ENCODE measurements at places on chromosomes 1 and 21.

GRCh38 chr21:18244671-18245463, at the start of gene CHODL:
Gene CHODL (plus strand): TSS chr21:18244833. CDS start chr21:18245224, 391 bp downstream.
- peak; percentile 59 for DNase-seq

- DNase-seq = no peak
Measured at GRCh38 chr21:26918323-26919079, 48.4 kb downstream of the ADAMTS5 start.

DNA sequence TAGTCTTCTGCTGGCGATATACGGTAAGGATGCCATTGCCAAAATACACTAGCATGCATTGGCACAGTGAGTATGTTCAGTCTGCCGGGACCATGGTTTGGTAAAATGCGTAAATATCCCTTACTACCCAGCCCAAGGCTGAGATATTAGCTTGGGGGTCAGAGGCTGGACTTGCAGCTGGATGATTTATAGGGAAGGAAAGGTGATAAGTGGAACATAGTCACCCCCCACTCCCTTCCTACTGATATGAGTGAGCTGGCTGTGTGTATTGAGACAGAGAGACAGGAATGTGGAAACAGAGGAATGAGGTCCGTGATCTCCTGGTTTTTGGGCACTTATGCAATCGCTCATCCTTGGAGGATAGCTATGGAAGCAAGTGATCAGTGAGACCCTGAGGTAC, 642.8 kb downstream of the KCNT2 start:
- no peak for DNase-seq

DNA sequence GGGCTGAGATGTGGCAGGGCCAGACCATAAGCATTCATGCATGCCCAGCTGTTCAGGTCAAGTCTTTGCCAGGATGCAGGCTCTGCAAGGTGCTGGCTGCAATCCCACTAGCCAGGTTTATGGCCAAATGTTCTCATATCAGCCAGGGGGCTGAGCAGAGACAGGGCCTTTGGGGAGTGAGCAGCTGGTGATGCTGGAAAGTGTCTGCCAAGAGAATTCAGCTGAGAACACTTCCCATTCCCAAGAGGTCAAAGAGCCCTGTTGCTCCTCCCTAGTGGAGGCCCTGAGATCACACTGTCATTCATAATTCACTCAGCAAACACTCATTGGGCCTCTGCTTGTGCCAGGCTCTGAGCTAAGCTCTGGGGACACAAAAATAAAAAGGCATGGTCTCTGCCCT, 150.3 kb downstream of the DMRTA2 start:
- DNase-seq = no peak

DNA sequence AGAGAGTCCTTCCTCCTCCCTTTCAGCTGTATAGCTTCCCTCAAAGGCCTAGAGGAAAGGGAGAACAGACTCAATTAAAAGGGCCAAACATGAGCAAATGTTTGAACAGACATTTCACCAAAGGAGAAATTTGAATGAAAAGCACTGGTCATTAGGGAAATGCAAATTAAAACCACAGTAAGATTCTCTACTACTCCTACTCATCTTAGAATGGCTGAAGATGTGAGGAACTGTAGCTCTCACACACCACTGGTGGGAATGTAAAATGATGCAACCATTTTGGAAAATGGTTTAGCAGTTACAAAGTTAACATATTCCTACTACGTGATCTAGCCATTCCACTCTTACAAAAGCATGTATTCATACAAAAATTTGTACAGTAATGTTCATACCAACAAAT, 253.0 kb upstream of the HOOK1 start:
- no peak for DNase-seq

GRCh38 chr1:169466259-169467230, 19.2 kb downstream of the SLC19A2 start:
- DNase-seq = no peak

- no peak for DNase-seq
Measured at GRCh38 chr1:239884796-239885195, 206.9 kb upstream of the FMN2 start.

GRCh38 chr1:104856091-104856490, 1106.4 kb downstream of the AMY1C start:
- no peak for DNase-seq

DNA sequence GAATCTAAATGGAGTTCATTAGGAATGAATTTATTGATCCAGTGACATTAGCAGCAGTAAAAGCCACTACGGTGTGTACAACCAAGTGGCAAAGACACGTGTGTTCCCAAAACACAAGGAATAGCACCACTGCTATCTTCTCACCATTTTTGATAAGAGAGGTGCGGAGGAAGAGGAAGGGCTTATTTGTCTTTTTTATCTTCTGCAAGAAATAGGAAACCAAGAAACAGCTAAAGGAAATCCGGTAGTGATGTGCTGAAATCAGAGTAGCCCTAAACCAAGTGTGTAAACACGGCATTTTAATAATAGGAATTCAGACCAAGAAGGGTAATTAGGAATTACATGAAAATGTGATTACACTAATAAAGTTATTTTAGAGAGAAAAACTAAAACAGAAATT, 9.1 kb upstream of the SCYL3 start:
- no peak for DNase-seq

GRCh38 chr1:36475341-36475740, 7.4 kb downstream of the CSF3R start:
- no peak for DNase-seq

- no peak for DNase-seq
Measured at GRCh38 chr21:16388291-16388690, 658.5 kb downstream of the USP25 start.

GRCh38 chr1:192974701-192975100, 84.5 kb downstream of the UCHL5 start:
- DNase-seq = no peak

DNA sequence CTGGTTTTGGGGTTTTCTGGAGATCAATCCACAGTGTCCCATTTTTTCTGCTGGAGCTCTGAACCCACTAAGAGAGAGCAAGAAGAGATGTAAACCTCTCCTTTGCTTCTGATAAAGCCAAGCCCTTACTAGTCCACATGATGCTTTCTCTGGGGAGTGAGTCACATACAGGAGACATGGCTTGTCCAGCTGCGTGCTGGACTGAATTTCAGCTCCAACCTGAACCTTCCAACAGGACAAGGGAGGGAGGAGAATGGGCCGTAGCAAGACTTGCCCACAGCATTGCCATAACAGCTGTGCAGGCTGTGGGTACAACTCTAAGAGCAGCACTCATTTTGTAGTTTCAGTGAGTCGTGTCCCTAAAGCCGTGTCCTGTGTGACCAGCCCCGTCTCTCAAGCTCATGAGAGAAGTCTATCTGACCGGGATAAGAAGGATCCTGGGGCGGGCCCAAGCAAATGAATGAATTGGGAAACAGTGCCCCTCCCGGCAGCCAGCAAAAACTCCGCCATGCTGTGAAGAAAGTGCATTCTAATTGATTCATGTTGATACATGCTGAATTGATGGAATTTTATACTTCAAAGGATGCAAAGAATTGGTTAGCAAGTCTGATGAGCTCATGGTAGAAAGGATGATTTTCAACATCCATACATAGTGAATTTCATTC, 195.2 kb downstream of the GABPA start:
- DNase-seq = no peak

- no peak for DNase-seq
Measured at GRCh38 chr1:56295949-56296929, 283.1 kb downstream of the PLPP3 start.

DNA sequence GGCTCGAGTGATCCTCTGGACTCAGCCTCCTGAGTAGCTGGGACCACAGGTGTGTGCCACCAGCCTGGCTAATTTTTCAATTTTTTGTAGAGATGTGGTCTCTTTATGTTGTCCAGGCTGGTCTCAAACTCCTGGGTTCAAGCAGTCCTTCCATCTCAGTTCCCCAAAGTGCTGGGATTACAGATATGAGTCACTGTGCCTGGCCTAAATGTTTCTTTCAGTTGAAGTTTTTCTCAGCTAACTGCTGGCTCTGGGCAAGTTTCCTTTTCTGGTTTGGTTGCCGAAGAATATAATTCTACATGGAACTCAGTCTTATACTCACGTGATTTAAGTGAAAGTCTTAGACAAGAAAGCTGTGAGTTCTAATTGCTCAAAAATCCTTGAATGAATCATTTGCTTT, 57.0 kb downstream of the SASS6 start:
- no peak for DNase-seq

GRCh38 chr1:55969322-55969721, 610.0 kb downstream of the PLPP3 start:
- no peak for DNase-seq

DNA sequence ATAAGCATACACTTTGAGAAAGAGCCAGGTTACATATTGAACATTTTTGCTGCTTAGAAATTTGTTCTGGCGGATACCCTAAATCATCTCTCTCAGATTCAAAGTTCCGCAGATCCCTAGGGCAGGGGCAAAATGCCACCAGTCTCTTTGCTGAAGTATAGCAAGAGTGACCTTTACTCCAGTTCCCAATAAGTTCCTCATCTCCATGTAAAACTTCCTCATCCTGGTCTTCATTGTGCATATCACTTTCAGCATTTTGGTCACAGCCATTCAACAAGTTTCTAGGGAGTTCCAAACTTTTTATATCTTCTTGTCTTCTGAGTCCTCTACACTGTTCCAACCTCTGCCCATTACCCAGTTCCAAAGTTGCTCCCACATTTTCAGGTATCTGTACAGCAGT, 23.3 kb upstream of the LYPD8 start:
- DNase-seq = no peak

GRCh38 chr1:119010201-119010600, 22.1 kb upstream of the TBX15 start:
- no peak for DNase-seq

GRCh38 chr1:33142483-33143064, 39.3 kb downstream of the TRIM62 start:
- DNase-seq = no peak

- no peak for DNase-seq
Measured at GRCh38 chr21:41411449-41412089, 14.5 kb upstream of the MX1 start.

GRCh38 chr21:40733024-40733397, 113.9 kb downstream of the DSCAM start:
- no peak for DNase-seq

GRCh38 chr1:160167056-160167455, 15.7 kb downstream of the ATP1A4 start:
- no peak for DNase-seq

GRCh38 chr1:220298470-220299205, 26.4 kb upstream of the RAB3GAP2 start:
- DNase-seq = no peak

GRCh38 chr21:30257773-30258172, 25.0 kb downstream of the KRTAP24-1 start:
- DNase-seq = peak; percentile 48

GRCh38 chr1:183125279-183125999, 60.6 kb upstream of the LAMC2 start:
- no peak for DNase-seq

DNA sequence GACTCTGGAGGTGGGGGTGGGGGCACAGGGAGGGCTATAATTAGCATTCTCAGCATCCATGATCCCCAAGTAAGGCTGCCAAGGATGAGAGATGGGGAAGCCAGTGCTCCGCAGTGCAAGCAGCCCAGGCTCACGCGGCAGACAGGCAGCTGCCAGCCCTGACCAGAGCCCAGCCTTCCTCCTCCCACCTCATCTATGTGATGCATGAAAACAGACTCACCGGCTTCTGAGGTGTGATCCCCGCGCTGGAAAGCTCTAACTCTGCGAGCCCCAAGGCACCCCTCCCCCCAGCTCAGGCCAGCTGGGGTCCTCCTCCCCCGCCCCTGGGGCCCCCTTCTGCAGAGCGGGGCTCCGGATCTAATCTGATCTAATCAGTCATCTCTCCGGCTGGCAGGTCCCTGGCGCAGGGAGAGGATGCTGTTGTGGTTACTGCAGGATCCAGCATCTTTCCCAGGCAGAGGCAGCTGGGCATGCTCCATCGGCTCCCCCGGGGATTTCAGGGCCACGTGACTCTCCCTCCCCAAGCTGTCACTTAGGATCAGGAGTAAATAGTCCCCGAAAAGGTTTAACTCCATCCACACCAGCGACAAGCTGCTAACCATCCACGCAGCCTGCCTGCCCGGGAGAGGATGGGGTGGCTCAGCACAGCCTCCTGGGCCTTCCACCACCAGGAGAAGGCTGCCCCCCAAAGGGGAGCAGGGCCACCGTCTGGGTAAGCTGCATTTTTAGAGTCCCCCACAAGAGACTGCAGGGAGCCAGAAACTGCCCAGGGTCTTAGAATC, at the start of gene PLEKHA6:
TSS of gene PLEKHA6 (minus strand) at position 456 of the 782 bp plus-strand sequence. CDS start 86,202 bp downstream, outside the sequence.
- no peak for DNase-seq

DNA sequence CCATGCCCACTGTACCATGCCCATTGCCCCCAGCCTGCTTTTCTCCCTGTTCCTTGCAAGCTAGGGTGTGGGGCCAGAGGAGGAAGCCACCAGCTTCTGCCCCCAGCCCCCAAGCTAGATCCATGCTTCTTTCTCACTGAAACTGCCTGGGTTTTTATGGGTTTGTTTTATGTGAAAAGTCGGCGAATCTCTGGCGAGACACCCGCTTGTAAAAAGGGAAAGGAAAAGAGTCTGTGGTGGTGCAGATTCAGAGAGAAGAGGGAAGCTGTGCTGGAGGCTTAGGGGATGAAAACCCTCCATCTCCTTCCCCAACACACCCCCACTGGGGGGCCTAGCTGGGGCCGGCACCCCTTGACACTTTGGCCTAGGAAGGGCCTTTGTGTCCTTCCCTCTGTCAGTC, 26.2 kb downstream of the GRHL3 start:
- DNase-seq = no peak

- no peak for DNase-seq
Measured at GRCh38 chr1:188228623-188229022, 1399.9 kb downstream of the PLA2G4A start.

GRCh38 chr1:2150801-2151200, 43.8 kb downstream of the FAAP20 start:
- no peak for DNase-seq

DNA sequence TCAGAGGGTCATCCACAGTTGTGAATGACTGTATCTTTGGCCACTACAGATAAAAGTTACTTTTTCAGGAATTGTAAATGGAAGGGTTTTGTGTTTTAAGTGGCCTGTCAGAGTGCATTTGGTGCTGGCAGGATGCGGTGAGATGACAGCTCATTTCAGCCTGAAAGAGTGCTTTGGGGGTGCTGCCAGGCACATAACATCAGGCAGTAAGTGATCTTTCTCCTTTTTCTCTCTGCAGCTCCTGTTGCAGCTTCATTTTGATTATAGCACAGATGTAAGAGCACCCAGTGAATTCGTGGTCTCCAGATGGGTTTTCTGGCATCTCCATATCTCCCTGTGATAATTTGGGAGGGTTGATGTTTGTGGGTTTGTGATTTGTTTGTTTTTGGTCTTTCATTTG, 14.8 kb upstream of the FAM163A start:
- DNase-seq = no peak

GRCh38 chr1:201346337-201346939, 31.0 kb downstream of the TNNT2 start:
- no peak for DNase-seq

- no peak for DNase-seq
Measured at GRCh38 chr1:29583727-29584126, 347.4 kb downstream of the PTPRU start.

- DNase-seq = no peak
Measured at GRCh38 chr21:45892916-45893739, 88.4 kb upstream of the COL6A1 start.

- DNase-seq = no peak
Measured at GRCh38 chr1:58726581-58726980, 26.7 kb upstream of the MYSM1 start.
